ENCODE measurements at places on chromosomes 3 and 15. TPM values are rescaled to one million over a fixed set of nuclear protein-coding genes. Genes with fewer than 3 reads are reported as not detected.

The AADACL2 gene
- polyA plus RNA-seq, result not detected

The RTP1 gene
- 0.93 TPM for polyA plus RNA-seq

The CYP1A2 gene
- not detected for polyA plus RNA-seq

The C3orf80 gene
- polyA plus RNA-seq, result 1.1 TPM

The KBTBD8 gene
- 0.66 TPM for polyA plus RNA-seq

The PATL2 gene
- polyA plus RNA-seq, result 0.31 TPM

Measured in brain (organoid and tissue), 16 donors.